ENCODE measurements at places on chromosomes 1 and 21.

DNA sequence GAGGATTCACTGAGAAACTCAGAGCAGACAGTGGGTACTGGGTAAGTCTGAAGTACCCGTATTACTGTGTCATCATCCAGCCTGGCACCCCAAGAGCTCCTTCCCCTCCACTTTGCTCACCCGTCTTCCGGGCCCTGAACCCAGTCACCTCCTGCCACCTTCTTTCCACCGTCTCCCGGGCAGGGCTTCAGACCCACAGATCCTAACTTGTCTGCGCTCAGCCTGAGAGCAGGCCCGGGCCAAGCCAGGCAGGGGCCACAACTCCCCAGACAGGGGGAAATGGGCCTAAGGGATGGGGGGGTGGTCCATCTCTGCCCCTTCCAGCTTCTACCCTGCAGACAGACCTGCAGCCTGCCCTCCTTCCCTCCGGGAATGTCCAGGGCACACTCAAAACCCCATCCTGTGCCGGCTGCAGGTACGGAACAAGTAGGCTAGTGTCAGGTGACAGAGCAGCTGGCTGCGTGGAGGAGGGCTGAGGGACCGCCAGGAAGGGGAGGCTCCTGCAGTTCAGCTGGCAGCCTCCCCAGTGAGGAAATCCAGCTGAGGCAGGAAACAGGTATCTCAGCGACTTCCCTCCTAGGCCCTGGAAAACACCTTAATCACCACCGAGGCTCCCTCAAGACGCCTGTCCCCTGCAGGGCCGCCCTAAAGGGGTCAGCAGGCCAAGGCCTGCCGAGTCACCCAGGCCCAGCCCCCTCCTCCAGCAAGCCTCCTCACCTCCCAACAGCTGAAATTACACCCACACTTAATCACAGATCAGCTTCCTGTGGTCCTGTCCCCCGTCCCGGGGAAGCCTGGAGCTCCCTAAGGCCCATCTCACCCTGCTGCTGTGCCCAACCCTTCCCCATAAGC, 3.5 kb downstream of the HSPG2 start:
- no peak for DNase-seq

DNA sequence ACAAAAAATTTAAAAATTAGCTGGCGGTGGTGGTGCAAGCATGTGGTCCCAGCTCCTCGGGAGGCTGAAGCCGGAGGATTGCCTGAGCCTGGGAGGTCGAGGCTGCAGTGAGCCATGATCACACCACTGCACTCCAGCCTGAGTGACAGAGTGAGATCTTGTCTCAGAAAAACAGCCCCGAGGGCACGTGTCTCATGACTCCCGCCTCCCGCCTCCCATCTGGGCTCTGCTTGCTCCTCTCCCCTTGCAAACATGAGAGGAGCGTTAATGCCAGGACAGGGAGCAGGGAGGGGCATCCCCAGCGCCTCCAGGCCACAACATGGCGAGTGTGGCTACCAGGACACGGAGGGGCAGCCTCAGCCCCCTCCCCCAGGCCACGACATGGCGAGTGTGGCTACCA, 28.3 kb downstream of the FAAP20 start:
- DNase-seq = no peak

GRCh38 chr1:188427642-188428041, 1598.9 kb downstream of the PLA2G4A start:
- DNase-seq = no peak

- DNase-seq = peak; percentile 46
Measured at GRCh38 chr21:33025489-33026442, at the start of gene OLIG2. Gene OLIG2, plus strand, starts transcription at chr21:33025935. Its CDS starts 928 bp downstream, at chr21:33026863.

GRCh38 chr1:174799136-174799479, 200.6 kb upstream of the CACYBP start:
- DNase-seq = no peak

GRCh38 chr1:38994196-38994595, 3.1 kb downstream of the AKIRIN1 start:
- no peak for DNase-seq

- DNase-seq = no peak
Measured at GRCh38 chr21:35933466-35933865, 126.9 kb downstream of the SETD4 start.

- no peak for DNase-seq
Measured at GRCh38 chr1:228304766-228305395, 97.0 kb downstream of the OBSCN start.
